ENCODE measurements at places on chromosomes 7 and 10. TPM values are rescaled to one million over a fixed set of nuclear protein-coding genes. Genes with fewer than 3 reads are reported as not detected.

DNA sequence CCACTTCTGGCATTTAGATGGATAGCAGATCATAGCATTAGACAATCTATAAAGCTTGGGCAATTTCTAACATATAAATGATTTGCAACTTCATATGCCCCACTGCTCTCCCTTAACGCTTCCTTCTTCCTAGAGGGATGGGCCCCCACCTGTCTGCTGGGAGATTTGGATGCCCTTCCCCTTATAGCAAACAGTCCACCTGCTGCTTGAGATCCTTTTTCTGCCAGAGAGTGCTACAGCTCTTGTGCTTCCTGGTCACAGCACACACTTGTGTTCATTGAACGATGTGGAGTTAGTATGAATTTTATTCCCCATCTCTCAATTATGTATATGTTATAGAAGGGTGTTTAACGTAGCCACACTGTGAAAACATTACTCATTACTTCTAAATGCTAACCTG lies 10.4 kb upstream of the PCGF5 start:
- no peak for DNase-seq

DNA sequence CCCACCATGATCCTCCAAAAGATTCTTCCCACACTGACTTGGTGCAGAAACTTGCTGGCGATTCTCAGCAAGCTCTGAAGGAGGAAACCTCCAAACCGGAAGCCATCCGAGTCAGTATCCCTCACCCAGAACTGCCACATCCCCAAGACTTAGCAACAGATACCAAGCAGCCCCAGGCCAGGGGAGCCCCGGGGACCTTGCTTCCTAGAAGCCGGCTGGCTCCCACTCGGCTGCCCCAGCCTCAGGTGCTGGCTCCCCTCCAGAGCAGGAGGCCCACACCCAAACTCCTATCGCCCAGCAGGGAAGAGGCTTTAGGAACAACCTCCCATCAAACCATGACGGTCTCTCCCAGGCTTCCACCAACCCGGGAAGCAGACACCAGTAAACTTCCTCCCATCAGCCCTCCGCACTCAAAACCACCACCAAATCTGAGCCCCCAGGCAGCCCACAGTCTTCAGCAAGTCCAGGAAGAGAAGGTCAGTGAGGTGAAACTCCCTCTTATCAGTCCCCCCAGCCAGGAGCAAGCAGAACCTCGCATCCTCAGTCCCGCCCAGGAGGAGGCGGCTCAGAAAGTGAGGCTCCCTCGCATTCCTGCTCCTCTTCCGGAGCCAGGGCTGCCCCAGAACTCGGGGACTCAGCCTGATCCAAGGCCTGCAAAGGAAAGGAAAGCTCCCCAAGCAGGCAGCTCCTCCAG lies 82.3 kb downstream of the LRGUK start:
- no peak for DNase-seq

The STEAP1 gene
- 1.4 TPM for total RNA-seq

DNA sequence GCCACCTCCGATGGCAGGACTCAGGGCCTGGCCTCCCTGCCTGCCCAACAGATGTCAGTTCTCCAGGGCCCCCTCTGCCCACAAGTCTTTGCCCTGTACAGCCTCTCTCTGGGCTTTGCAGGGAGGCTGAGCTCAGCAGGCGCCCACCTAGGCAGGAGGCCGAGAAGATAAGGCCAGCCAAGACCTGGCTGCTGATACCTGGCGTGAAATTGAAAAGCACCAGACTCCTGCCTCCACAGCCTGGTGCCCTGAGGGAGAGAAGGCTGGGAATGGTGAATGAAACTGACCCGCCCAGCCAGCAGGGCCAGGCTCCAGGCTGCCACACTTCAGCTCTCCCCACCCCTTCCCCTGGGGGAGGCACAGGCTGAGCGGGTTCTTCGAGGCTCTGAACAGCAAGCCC lies 145.8 kb downstream of the CDH23 start:
- no peak for DNase-seq

DNA sequence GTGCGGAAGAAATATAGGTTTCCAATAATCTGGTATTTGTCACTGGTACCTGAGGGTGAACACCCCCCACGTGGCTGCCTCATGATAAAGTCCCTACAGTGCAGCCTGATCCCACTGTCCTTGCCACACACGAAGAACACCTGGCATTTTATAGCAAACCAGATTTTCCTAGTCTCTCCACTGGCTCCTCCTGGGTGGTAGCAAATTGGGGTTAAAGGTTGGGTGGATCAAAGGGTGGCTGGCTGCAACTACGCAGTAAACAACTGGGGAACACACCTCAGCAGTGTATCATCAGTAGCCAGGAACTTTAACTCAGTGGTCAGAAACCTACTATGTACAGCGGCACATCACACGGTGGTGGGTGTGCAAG lies 10.3 kb downstream of the SEPHS1 start:
- DNase-seq: no peak

- no peak for DNase-seq
These were observed 161.6 kb downstream of the NRCAM start for GRCh38 chr7:108294595-108294994.

The NODAL gene
- total RNA-seq: not detected

The WNT8B gene
- 0.37 TPM for total RNA-seq

DNA sequence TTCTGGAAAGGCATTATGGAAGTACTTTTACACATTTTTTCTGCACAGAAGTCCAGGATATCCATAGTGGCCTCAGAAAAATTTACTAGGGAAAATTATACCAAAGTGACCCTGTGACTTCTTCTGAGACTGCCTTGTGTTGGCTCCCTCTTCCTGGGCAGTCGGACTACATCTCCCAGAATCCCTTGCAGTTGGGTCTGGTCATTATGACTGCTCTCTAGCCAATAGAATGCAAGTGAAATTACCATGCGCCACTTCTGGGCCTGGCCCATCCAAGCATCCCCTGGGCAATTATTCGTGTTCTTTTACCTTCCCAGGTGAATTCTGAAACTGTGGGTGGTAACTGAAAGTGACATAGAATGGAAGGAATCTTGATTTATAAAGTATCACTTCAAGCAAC lies 430.9 kb downstream of the ACTR3B start:
- DNase-seq: no peak

DNA sequence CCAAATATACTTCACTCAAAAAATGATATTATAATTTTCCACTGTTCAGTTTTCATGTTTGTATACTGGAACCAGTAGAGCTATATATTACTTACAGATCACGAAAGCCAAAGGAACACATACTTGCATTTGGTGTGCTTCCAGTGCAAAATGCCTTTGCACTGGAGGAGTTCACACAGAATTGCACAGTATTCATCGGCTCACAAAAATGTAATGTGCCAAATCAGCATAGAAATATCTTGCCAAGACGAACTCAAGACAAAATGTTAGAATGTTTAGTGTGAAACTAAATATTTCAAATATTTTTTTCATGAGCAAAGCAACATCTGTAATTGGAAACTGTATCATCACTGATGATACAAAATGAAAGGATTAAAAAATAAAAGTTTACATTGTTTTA lies 646.2 kb upstream of the SEMA3D start:
- no peak for DNase-seq

The LRRN3 gene
- 0.50 TPM for total RNA-seq

The GPAM gene
- 4.2 TPM for total RNA-seq

DNA sequence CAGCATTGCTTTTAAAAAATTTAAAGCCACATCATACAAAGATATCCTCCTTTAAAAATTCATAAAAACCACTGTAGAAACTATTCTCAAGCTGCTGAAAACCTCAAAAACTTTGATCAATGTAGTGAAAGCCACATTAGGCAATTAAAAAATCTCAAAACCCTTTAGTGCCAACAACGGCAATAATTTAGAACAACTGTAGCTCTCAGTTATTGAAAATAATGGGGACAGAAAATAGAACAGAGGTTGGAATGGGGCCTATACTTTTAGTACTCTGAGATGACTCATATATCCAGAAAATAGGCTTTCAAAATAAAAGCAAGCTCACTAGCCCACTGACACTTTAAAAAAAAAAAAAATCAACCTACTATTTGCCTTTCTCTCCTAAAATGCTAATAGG lies 87.5 kb downstream of the GSAP start:
- DNase-seq: no peak

GRCh38 chr7:105857009-105857952 lies 19.1 kb downstream of the ATXN7L1 start:
- DNase-seq: no peak

The MLXIPL gene
- total RNA-seq: 25.2 TPM

DNA sequence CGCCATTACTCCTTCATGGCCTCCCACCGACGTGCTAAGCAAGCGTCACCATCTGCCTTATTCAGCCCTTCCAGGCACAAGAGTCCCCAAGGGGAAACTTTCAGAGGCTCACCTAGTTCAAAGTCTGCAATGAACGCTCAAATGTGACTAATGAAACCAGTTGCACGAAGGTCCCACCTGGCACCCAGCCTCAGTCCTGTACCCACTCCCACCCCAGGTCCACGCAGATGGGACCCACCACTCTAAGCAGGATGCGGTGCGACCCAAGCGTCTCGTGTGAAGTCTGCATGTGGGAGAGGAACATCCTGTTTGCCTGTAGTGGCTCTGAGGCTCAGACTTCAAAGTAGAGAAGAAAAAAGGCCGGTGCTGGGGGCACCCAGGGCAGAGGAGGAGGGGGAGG lies 40.3 kb downstream of the RGS10 start:
- DNase-seq: no peak

The SVOPL gene
- 0.91 TPM for total RNA-seq

The ASZ1 gene
- not detected for total RNA-seq

DNA sequence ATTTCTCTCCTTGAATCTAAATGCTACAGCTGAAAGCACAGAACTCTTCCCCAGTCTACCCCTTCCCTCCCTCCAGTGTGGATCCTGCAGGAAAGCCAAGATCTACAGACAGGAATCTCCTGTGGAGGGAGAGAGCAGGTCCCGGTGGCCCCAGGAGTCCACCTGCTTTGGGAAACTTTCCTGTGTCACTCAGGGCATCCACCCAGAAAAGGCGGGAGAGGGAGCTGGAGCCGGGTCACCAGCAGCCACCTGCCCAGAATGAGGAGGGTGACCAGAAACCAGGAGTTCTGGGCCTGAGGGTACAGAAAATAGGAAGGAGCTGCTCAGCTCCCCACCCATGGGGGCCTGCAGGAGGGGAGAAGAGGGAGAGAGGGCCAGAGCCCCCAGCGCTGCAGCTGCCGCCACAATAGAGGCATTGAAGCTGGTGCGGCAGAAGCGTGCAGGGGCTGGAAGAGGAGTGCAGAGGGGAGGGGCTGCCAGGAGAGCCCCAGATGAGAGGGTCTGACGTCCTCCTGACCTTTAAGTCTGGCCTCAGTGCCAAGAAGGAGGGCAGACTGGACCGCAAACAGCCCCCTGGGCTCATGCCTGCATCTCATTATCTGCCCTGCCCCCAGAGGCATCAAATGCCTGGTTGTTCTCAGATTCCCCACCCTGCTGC lies 56.3 kb upstream of the TMEM72 start:
- no peak for DNase-seq

The IL15RA gene
- total RNA-seq: 7.8 TPM

All from pancreas (tissue), 10 donors.